ENCODE measurements at places on chromosomes 16 and 17.

DNA sequence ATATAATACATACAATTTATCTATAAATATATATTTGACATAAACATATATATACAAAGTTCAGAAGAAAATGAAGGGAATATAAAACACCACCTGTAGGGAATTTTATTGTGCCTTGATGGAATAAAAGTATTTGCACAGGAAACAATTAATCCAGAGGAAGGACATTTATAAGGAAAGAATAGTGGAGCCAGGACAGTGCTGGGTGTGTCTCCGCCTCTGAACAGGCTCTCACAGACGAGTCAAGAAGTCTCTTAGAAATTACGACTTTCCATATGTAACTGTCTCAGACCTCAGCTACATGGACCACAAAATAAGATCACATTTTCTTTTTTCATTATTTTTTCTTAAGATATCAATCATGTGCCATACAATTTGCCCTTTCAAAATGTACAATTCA lies 93.9 kb downstream of the TMEM114 start:
- no peak for DNase-seq

- no peak for DNase-seq
Observed at GRCh38 chr16:82460766-82461165, 166.0 kb upstream of the CDH13 start.

DNA sequence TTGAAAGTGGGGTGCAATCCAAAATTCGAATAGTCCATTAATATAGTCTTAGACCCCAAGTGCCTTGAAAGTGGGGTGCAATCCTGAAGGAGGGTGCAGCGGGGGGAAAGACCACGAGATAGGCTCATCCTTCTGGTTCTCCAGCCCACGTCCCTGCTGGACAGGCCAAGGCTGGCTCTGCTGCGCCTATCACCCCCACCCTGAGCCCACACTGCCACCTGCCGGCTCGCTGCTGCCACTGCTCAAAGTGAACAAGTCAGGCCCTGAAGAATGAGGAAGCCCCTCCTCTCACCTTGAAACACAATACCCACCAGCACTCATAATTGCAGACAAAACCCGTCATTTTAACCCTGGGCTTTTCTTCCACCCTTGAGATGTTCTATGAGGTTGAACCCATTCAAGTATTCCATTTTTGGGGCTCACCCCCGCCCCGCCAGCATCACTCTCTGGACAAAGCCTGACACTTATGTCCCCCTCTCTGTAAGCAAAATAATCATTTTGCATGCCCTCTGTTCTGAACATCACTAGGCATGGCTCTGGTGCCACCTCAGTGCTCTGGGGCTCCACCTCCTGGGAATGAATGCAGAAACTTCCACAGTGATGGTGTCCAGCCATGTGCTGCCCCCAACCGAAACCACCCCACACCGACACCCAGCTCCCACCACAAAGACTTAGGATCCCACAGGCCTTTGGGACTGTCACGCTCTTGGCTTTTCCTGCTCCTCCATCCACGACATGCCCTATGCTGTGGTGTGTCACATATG lies 56.8 kb downstream of the BEAN1 start:
- no peak for DNase-seq

- no peak for DNase-seq
Observed at GRCh38 chr16:88610909-88611812, 27.2 kb upstream of the IL17C start.

GRCh38 chr16:46428108-46429061 lies 192.8 kb downstream of the SHCBP1 start:
- no peak for DNase-seq

- no peak for DNase-seq
Observed at GRCh38 chr16:87996962-87997880, 46.0 kb downstream of the BANP start.

Data from GM04504 (cell line).